GM13977 (cell line): ENCODE measurements at places on chromosomes 3 and 15.

GRCh38 chr3:128329491-128330213 is 137.0 kb downstream of the DNAJB8 start:
- no peak for DNase-seq

- DNase-seq: no peak
Measured at GRCh38 chr3:27166888-27167287, 202.3 kb downstream of the NEK10 start.

- DNase-seq: no peak
Measured at GRCh38 chr3:3860235-3860634, 61.0 kb downstream of the LRRN1 start.

GRCh38 chr3:161263057-161263456 is 41.9 kb downstream of the NMD3 start:
- no peak for DNase-seq
